GM12892 (cell line): ENCODE measurements at places on chromosomes 5 and 9.

GRCh38 chr5:124160265-124160664 is 586.2 kb downstream of the ZNF608 start:
- DNase-seq, result no peak

GRCh38 chr9:34124926-34125325 is 1.6 kb downstream of the DCAF12 start:
- no peak for DNase-seq

GRCh38 chr9:4799775-4800174 is 7.0 kb downstream of the RCL1 start:
- DNase-seq, result no peak

GRCh38 chr5:133385346-133385745 is 227.0 kb downstream of the FSTL4 start:
- no peak for DNase-seq
